ENCODE measurements at places on chromosomes 7 and 10.

- DNase-seq = no peak
Measured at GRCh38 chr7:23135755-23136154, 30.2 kb downstream of the KLHL7 start.

DNA sequence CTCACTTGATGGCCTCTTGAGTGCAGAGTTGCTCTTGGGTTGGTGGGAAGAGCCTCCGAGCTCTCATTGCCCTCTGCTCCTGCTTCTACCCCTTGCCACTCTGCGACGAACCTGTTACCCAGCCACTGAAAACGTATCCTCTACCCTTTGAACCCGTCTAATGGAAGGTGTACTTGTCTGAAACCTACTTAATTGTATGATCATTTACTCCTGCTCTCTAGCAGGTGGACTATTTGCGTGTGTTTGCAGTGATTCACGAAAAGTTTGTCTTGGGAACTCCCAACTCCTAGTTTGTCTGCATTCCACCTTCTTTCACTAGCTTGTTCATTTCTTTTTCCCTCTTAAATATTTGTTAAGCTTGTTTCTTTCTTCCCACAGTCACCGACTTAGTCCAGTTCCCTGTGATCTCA is 503 bp downstream of the CROT start:
- no peak for DNase-seq

DNA sequence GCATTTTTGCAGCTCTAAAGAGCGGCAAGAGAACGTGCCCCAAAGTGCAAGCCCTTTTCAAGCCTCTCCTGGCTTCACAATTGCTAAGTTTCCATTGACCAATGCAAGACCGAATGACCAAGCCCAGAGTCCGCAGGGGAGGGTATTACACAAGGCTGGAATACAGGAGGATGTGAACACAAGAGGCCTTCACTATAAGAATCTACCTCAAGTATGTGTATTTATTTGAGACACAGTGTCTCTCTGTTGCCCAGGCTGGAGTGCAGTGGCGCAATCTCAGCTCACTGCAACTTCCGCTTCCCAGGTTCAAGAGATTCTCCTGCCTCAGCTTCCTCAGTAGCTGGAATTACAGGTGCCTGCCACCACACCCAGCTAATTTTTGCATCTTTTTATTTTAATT is 22.2 kb upstream of the TPST1 start:
- DNase-seq = no peak

GRCh38 chr10:2326411-2326810 is 589.1 kb upstream of the ADARB2 start:
- DNase-seq = no peak

- DNase-seq = no peak
Measured at GRCh38 chr10:71830726-71831125, 20.3 kb downstream of the PSAP start.

- peak; percentile 83 for DNase-seq
Measured at GRCh38 chr7:44733708-44734481, 14.8 kb upstream of the ZMIZ2 start.

DNA sequence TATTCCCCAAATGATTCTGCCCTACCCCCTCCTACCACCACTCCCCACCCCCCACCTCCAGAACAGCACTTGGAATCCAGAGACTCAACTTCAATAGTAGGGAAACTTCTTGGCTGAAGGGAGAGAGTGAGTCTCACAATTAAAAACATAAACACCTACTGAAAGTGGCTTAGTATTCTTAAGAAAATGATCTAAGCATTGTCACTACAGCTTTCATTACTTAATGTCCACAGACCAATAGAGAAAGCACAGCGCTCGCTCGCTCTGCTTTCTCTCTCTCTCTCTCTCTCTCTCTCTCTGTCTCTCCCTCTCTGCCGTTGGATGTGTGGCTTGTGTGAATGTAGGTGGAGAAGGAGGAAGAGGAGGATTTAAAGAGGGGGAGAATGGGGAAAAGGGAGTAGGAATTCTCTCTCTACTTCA is 1.5 kb upstream of the SEMA3A start:
- DNase-seq = peak; percentile 33

- no peak for DNase-seq
Measured at GRCh38 chr7:151579644-151580043, 59.9 kb upstream of the RHEB start.

DNA sequence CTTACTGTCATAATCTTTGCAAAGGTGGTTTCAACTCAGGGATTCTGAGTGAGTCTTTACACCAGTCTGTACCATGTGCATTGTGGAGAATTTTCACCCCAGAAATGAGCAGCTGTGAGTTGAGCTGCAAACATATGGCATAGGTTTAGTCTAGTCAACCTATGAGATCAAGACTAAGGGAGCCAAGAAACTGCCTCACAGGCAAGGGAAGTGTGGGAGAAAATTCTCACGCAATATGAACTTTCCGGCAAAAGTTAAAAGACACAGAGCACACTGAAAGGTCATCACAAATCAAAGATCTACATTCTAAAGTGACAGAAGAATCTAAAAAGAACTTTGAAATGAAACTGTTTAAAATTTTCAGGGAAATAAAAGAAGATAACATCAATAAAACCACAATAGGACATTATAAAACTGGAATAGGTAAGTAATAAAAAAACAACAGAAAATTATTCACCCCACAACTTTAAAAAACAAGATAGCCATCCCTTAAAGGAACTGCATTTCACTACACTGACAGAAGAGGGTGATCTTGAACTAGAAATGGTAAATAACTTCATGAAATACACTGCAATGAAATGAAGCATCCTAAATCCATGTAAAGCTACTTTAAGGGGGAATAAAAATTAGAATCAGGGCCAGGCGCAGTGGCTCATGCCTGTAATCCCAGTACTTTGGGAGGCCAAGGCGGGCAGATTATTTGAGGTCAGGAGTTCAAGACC is 63.5 kb downstream of the LGI1 start:
- DNase-seq = no peak

DNA sequence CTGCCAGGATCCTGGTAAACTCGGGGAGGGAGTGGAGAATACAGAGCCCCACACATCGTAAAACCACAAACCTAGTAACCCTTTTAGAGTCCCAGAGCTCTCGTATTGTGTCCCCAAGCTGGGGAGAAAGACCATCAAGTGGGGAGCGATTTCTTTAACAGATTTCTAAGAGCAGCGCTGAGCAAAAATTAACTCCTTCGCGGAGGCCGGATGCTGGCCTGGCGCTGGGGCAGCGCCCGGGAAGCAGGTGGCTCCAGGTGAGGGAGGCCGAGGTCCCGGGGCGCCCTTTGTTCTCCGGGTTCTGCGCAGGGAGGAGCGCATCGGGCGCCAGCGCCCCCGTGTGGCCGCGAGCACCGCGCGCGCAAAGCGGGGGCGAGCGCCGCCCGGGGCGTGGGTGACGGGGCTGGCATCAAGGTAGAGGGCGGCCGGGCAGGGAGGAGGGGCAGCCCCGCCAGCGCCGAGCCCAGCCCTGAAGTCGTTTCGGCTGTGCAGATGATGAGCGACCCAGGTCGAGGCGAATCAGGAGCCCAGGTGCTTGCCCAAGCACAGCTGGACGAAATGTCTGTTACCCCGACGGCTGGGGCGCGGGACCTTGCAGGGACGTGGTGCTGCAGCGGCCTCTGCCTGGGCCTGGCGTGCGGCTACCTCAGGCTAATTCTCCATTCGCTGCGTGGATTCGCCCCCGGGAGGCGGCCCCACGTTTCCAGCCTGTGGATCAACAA is 10.4 kb upstream of the FGFR2 start:
- peak; percentile 32 for DNase-seq

- DNase-seq = no peak
Measured at GRCh38 chr10:73439055-73439454, 5.7 kb upstream of the MSS51 start.

DNA sequence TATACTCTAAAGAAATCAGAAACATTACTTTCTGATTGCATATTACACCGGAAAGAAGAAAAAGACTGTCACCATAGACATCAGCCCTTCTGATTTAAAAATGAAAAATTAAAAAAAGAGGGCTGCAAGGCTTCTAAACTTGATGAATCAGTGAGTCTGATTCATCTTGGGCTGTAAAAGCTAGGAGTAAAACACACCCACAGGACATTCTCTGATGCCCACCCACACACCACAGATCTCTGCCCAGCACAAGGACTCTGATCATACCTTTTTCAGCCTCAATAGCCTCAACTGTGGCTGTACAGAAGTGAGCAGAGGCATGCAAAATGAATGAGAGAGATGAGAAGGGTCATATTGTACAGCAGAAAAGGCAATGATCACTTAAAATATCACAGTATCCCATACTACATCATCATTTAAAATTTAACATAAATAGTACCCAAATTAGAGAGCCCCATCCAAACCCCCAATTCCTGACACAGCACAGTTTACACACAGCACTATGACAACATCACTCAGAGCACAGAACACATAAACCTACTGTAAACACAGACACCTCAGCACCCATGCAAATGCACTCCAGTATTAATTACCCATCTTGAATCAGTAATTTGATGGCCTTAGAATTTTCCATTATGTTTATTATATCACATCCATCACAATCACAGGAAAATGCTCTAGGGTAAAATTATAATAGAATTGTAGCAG is 6.4 kb upstream of the MSS51 start:
- peak; percentile 45 for DNase-seq

DNA sequence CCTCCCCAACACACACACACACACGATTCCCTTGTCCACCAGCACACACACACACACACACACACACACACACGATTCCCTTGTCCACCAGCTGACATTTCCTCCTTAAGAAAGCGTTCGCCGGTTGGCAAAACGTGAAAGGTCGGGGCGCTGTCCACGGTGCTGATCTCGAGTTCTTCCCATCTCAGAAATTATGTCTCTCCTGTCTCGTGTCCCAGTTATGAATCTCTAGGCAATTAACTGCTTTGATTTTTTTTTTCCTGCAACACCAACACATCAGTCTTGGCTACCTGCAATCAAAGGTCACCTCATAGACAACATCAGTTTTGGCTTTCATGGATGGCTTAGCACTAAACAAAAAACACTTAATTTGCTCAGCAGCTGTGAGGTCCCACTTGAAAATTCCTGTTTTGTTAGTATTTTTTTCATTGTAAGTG is 1.9 kb downstream of the INA start:
- peak; percentile 30 for DNase-seq

All from MG63 (cell line).